ENCODE measurements at places on chromosomes 6 and 20.

DNA sequence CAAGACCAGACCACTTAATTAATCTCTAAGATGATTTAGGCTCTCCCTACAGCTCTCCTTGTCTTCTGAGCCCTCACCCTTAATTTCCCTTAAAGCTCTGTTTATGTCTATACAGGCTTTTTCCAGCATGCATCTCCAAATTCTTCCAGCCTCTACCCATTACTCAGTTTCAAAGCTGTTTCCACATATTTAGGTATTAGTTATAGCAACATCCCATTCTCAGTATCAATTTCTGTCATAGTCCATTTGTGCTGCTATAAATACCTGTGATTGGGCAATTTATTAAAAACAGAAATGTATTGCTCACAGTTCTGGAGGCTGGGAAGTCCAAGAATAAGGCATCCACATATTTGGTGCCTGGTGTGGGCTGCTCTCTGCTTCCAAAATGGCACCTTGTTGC is 2.3 kb upstream of the SERPINB1 start:
- no peak for DNase-seq

DNA sequence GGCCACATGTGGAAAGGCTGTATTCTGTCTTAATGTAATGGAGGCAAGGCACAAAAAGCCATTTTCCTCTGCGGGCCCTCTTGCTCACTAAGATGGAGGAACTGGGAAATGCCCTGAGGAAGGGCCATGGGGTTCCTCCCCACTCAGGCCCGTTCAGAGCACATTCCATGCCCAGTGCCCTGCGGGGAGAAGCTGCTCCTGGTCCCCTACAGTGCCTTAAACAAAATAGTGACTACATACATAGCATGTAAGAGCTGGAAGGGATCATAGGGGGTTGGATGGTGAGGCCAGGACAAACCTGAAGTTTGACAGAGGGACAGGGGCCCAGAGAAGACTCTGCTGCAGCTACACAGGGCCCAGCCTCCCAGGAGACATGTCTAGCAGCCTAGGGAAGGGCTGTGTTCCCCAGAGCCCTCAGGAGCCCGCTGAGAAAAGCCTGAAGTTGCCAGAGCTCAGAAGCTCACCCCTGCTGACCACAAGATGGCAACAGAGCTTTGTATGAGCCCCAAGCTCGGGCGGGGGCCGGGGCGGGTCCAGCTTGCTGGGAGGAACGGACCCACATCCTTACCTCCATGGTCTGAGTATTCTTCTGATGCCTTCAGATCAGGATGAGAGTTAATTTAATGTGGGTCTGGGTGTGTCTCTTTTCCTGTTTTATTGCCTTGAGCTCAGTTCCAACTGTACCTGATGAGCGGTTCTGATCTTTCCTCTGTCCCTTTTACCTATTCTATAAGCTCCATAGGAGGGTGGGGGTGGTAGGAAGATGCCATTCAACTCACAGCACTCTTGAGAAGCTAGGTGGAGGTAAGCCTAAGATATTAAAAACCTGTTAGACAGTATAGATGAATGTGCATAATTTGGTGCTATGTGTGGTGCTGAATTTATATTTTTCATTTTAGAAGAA is 242.9 kb downstream of the CDC5L start:
- no peak for DNase-seq

DNA sequence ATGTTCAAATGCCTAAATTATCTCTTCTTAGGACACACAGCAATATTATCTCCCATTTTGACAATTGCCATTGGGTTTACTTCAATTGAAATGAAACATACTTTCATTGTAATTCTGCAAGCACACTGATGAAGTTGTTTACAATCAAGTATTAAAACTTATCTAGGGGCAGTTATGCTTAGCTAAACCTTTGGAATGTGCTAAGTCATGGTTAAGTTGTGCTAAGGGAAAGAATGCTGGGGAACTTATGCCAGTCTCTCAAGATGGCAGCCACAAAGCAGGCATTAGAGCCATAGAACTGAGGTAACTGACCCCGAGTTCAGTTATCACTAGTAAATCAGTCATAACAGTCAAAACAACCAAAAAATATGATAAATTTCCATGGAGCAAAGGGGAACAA is 59.1 kb upstream of the NT5E start:
- no peak for DNase-seq

DNA sequence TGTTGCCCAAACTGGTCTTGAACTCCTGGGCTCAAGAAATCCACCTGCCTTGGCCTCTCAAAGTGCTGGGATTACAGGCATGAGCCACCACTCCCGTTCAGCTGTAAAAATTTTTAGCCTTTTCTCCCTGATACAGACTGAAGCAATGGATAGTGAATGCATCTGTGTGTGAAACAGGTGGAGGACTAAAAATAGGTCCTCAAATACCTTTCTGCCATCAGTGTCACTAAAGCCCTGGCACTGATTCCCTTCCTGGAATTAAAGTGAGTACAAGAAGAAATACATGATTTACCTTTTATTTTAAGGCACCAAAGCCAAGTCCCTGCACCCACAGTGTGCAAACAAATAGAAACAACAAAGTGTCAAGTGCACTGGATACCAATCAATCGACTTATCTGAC is 25.1 kb downstream of the TULP4 start:
- no peak for DNase-seq

DNA sequence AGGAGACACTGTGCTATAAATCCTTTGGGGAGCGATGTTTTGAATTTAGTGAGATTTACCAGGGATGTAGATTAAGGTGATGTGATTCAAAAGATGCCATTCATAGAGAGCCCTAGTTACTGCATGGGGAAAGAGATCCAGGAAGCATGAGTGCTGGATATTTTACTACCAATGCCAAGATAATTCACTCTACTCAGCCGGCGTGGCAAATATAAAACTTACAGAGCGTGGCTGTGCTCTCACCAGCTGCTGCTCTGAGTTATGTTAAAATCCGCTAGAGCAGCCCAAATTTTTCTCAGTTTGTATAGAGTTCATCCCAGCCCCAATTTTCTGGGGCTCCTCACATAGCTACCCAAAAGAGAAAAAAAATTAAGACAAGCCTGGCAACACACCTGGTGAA is 48.6 kb downstream of the BFSP1 start:
- DNase-seq = no peak

DNA sequence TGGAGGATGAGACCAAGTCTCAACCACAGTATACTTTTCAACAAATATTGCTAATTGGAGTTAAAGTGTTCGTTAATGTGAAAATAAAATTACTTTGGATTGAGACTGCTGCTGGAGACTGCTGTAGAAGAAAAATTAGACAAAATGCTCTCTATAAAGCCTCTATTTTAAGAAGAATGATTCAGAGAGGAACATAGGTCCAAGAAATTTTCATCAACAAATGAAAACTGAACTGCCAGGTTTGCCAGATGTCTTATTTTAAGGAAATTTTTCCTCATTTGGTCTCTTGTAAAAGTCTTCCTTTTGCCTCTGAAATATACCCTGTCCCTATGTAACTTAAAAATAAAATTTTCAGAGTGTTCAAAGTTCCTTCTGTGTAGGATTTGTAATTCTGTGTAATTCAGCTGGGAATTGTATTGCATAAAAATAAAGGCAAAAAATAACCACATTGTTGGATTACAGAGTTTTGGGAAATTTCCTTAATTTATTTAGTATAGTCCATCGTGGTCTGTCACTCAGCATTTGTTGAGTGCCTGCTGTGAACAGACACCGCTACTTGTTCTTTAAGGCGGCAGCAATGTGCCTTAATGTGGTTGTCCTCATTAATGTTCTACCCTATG is 27.4 kb downstream of the ANKS1A start:
- DNase-seq = no peak

DNA sequence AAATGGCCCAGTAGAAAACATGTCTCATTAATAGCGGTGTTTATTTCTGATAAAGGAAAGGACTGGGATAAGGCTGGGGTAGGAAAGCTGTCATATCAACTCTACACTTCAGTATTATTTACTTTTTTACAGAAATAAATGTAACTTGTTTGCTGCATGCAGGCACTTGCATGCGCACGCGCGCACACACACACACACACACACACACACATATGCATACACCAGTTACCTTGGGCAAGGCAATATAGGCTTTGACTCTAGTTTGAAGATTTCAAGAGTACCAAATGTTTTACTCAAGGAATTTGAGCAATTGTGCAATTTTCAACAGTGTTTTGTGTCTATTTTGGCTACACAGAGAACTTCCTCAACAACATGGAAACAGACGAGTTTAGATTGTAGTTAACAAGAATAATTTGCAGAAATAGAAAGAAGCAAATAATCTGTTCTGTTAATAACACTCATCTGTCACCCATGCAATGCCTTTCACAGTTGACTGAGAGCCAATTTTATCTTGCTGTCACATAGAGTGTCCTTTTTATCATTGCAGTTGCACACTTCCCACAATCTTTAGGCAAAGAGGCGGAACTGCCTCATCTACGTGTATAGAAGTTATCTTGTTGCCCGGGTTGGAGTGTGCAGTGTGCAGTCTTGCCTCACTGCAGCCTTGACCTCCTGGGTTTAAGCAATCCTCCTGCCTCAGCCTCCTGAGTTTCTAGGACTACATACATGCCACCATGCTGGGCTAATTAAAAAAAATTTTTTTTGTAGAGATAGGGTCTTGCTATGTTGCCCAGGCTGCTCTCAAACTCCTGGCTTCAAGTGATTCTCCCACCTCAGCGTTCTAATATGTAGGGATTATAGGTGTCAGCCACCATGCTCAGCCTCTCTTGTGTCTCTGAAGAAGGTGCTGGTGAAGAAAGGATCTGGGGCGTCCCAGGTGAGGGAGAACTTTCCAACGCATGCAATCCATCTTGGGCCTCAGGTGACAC is 74.8 kb upstream of the SHLD1 start:
- no peak for DNase-seq

DNA sequence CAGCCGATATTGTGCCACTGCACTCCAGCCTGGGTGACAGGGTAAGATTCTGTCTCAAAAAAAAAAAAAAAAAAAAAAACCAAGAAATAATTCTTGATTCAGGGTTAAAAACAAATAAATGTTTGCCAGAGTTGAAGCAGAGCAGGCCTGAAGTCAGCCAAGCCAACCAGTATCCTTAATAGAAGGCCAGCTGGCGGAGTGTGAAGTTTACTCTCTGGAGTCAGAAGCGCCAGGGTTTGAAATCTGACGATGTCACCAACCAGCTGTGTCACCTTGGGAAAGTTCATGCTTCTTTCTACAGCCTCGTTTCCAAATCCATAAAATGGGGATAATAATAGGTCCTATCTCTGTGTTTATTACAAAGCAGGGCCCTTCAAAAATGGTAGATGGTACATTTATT is 73.0 kb upstream of the ENPP5 start:
- no peak for DNase-seq

- no peak for DNase-seq
These were observed 139.0 kb downstream of the FNDC1 start for GRCh38 chr6:159308198-159308597.

DNA sequence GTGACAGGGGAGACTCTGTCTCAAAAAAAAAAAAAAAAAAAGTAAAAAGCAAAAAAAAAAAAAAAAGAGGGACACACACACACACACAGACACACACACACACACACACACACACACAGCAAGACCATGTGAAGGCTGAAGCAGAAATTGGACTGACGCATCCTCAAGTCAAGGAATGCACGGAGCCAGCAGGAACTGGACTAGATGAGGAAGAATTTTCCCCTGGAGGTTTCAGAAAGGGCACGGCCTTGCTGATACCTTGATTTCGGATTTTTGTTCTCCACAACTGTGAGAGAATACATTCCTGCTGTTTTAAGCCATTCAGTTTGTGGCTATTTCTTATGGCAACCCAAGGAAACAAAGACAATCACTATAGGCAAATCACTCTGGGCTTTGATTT is 176.9 kb upstream of the SALL4 start:
- DNase-seq = no peak

DNA sequence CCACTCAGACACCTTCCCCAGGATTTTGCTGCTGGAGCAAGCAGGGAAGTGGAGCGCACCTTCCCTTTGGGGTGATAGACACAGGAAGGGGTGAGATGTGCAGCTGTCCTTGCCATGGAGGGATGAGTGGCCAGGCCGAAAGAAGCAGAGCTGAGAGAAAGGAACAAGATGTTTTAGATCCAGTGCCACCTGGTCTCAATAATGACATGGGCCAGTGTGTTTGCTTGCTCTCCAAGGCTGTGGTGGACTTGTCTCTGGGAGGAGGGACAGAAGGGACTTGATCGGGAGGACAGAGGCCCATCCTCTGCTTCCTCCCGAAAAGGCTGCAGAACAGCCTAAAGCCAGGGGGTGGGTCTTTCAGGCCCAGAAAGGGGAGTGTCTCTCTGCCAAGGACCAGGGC is 61.7 kb upstream of the CCDC167 start:
- no peak for DNase-seq

- no peak for DNase-seq
These were observed 49.6 kb upstream of the DSN1 start for GRCh38 chr20:36823121-36823520.

GRCh38 chr6:38264605-38265004 is 375.1 kb downstream of the BTBD9 start:
- no peak for DNase-seq

- DNase-seq = no peak
These were observed 1.5 kb downstream of the ZC3H12D start for GRCh38 chr6:149483334-149483725.

GRCh38 chr20:31653561-31653960 is 15.8 kb downstream of the COX4I2 start:
- no peak for DNase-seq

DNA sequence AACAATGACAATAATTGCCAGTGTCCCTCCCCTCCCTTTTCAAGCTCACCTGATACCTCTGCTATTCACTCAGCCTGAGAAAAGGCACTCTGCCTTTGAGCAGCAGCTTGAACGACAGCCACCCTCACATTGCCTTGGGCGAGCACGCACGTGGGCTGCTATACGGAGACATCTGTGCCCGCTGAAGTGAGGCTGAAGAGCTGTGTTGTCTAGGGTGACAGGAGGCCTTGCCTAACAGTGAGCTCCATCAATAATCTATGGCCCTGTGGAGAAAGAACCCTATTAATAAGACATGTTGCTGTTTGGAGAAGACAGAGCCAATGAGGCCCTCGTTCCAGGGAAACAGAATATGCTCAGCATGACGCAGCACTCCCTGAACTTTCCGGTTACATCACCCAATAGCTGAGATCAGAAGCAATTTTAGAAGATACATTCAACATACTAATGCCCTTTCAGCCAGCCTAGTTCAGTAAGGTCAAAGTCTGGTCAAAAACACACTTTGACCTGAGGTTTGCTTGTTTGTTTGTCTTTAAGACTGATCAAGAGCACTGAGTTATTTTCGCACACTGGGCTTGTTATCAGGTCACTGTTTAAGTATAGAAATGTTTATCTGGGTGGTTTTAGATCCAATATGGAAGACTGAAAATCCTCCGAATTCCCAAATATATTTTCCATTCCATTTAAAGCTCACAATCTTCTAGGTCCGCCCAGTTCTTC is 30.6 kb downstream of the RBM24 start:
- DNase-seq = no peak

GRCh38 chr20:13898012-13898612 is 92.3 kb downstream of the SEL1L2 start:
- no peak for DNase-seq

GRCh38 chr6:11812951-11813350 is 34.3 kb upstream of the ADTRP start:
- no peak for DNase-seq

- DNase-seq = no peak
These were observed 50.6 kb downstream of the SLC22A3 start for GRCh38 chr6:160398674-160399271.

Data from activated naive CD4-positive, alpha-beta T cell (primary cell).